HT1080 (cell line): ENCODE measurements at places on chromosomes 12 and 14. TPM values are rescaled to one million over a fixed set of nuclear protein-coding genes. Genes with fewer than 3 reads are reported as not detected.
A peak's percentile ranks its signal among the peaks of the same experiment; 100 is the strongest.

Gene CELA1
- total RNA-seq: not detected in 2 replicates

Gene PLEKHA5
- total RNA-seq: 17.8 and 19.7 TPM in 2 replicates

- no peak for DNase-seq
These were observed 263.9 kb downstream of the FBXL14 start for GRCh38 chr12:1330477-1330827.

DNA sequence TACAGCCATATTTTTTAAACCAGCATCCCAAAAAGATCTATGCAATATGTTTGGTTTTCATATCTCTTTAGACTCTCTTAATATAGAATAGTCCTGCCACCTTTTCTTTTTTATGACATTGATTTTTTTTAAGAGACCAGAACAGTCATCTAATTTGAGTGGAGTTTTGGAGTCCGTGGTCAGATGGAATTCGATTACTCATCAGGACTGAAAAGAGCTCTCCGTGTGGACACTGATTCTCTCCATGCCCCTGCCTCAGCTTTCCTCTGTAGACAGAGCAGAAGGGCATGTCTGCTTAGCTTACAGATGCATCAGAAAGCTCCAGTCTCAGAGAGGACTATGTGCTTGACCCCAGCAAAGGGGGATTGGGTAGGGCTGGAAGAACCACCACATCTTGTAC, 27.8 kb downstream of the SMCO2 start:
- DNase-seq: peak; percentile 91

GRCh38 chr14:83867566-83868225, 1662.2 kb upstream of the FLRT2 start:
- no peak for DNase-seq

- no peak for DNase-seq
These were observed 3.1 kb upstream of the KIF26A start for GRCh38 chr14:104135121-104135903.
